Motor neuron (in vitro differentiated cells): ENCODE measurements at places on chromosomes 3 and 15.

DNA sequence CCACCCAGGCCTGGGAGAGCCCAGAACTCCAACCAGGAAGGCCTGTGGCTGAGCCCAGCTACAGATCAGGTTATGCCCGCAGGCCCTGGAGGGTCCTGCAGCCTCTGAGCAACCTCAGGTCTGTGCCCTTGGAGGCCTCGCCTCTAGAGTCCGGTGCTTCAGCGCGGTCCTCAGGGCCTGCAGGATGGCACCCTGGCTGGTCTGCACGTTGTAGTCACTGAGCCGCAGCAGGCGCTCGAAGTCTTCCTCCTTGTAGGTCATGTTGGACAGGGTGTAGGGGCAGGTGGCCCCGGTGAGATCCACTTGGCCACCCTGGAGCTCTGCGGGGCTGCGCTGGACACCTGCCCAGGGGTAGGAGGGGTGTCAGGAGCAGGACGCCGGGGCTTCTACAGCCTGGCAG lies 25.8 kb downstream of the PLA2G4D start:
- ATAC-seq = no peak

GRCh38 chr3:73449774-73450173 lies 175.0 kb downstream of the PDZRN3 start:
- ATAC-seq = no peak

DNA sequence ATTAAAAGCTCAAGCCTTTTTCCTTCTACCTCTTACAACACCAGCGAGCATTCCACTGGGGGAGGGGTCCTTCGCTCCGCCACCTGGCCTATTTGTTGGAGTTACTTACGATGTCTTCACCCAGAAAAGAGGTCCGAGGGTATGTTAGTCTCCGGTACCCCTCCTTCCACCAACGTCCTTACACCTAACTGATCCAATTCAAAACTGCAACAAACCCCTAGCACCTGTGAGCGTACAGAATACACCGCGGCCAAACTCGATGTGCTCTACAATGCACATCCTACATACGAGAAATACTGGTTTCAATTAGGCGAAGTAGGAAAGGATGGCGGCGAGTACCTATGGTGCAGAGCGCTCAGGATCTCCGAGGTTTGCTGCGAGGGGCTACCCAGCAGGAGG lies 944 bp downstream of the SLITRK3 start:
- ATAC-seq = peak; percentile 1

DNA sequence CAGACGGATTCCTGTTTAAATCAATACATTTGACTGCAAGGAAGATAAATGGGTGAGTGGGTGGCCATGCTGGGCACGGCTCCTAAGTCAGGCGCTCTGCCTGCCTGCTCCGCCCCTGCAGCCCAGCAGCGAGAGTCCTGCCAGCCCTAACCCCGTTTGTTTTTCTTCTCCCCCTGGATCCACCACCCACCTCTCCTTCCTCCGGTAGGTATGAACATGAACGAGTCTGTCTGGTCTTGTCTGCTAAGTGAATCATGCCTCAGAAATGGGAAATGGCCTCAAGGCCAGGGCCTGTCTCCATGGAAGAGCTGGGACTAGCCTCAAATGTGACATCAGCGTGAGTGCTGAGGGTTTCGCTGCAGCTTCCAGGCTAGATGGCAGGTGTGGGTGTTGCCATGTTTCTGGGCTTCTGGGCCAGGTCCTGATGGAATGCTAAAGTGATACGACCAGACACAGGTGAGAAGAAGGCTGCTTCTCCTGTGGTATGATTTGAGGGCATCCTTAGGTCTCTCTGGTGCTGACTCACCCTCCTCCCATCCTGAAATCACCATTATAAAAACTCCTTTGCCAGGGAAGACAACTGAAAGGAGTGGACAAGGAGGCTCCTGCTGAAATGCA lies 5.6 kb upstream of the FEM1B start:
- ATAC-seq = peak; percentile 89

DNA sequence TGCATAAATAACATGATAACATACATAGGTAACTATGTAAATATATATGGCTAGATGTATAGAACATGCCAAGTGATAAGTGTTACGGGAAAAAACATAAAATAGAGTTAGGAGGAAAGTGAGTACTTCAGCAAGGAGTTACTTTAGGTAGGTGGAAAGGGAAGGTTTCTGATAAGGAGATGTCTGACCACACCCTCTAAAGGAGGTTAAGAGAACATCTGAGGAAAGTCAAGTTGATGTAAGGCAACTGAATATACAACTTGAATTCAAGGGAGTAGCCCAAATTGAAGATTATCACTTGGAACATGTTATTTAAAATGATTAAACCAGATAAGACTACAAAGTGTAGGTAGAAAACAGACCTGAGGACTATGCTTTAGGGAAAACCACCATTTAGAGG lies 13.8 kb downstream of the PIERCE2 start:
- peak; percentile 34 for ATAC-seq

GRCh38 chr3:7285505-7285904 lies 424.6 kb downstream of the GRM7 start:
- no peak for ATAC-seq

- no peak for ATAC-seq
Measured at GRCh38 chr3:165434516-165434915, 238.3 kb upstream of the SLITRK3 start.
